Right renal pelvis (tissue), 4 donors: ENCODE measurements at places on chromosomes 6 and 20. TPM values are rescaled to one million over a fixed set of nuclear protein-coding genes. Genes with fewer than 3 reads are reported as not detected.

DNA sequence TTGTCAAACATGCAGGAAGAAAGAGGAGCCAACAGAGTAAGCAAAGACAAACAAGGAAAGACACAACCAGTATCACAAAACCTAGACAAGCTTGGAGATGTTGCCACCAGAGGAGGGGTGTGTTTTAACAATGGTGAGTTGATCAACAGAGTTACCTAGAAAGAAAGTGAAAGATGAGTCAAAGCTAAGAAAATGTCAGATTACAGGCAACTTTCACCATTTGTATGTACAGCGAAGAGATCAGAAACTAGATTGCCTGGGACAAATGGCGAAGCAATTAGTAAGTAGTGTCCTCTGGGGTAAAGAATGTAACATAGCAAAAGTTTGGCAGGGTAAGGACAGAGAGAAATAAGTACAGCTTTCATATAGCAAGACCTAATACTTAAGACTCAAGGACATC is 51.6 kb upstream of the POU3F2 start:
- DNase-seq, result no peak

- no peak for DNase-seq
These were observed 112.6 kb downstream of the FRK start for GRCh38 chr6:115947966-115948541.

DNA sequence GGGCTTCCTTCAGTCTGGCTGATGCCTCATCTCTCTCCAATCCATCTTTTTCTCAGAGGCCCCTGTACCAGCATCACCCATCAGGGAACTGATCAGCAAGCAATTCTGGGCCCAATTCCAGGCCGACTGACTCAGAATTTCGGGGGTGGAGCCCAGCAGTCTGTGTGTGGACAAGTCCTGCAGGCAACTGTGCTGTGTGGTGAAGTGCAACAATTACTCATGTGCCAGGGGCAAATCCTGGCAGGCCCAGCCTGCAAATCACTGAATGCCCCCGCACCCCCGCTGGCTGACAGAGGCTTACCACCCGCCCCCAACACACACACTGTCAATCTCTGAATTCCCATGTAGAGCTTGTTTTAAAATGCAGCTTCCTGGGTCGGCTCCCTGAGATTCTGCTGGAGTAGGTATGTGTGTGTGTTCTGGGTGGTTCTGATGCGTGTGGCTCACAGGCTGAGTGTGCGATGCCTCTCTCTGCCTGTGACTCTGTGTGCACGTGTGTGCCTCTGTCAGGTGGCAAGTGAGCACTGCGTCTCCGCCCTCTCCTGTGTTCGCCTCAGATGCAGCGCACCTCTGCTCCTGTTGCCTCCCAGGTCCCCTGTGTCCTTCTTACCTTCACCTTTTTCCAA is 45.4 kb downstream of the SSR1 start:
- no peak for DNase-seq

DNA sequence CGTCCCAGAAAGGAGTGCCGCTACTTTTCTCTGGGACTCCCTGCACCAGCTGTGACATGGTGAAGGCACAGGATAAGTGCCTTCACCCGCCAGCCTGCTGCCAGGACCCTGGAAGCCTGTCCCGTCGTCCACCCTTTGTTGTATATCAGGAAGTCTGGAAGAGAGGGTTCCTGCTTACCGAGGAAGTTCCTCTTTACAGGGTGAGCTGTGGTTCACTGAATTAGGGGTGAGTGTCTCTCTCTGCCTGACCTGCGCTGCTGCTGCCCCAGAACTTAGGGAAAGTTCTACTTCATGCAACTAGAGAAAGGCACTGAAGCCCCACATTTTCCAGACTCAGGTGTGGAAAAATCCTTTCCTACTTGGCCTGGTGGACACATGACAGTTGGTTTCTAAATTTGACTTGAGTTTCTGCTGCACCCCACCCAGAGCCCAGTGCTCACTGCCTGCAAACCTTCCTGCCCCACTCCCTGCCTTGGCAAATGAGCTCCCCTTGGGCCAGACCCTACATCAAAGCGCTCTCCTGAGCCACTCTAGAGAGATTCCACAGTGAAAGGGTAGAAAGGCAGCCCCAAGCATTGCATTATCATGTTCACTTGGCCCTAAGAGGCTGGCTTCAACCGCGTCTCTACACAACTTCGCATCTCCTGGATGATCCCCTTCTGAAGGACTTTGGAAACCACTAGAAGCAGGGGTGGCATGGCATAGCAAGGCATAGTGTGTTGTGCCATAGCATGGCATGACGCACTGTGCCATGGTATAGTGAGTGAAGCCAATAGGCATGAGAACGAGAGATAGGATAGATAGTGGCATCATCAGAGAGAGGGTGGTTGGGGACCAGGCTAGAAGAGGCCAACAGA is 215.8 kb upstream of the CDYL start:
- DNase-seq, result no peak

DNA sequence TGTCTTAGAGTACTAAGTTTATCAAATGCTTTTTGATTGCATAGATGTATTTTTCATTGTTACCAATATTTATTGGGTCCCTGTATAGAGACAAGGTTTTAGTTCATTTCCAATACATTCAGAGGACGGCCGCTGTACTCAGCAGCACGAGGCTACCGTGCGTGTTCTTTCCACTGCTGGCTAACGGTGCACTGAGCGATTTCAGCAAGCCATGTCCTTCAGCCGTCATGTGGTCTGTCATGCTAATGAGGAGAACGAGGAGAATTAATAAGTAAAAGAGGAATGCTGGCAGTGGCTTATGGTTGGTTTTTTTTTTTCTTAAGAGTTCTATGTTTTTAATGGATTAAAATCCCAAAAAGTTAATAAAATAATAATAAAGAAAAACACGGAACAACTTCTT is 253.6 kb downstream of the ARID1B start:
- DNase-seq, result no peak

DNA sequence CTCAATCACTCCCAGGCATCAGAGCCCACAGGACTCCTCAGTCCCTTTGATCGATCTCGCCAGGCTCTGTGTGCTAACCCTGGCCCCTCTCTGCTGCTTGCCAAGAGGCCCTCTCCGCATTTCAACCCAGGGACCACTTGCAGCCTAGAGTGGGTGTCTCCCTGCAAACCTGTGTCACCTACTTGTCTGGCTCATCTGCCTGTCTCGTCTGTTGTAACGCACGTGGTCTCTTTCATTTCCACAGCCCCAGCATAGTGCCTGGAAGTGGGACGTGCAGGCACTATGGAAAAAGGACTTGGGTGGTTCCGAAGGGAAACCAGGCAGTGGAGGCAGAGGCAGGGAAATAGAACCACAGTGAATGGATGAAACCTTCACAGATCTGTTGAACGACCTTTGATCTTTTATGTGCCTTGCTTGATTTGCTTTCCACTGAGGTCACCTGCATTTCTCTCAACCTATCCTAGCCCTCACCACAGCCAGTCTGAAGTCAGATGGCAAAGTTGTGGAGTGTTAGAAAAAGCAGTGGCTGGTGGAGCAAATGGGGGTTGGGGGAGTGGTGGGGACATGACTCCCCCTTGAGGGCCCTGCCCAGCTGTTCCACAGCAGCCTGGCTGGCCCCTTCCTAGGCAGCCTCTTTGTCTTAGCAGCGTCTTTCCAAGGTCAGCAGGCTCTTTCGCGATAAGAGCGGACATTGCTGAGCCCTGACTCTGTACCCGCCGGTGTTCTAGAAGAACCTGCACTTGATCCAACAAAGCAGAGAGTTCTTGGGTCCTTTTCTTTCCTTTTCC is 55.8 kb upstream of the TAGAP start:
- DNase-seq, result no peak

- no peak for DNase-seq
These were observed 3.1 kb downstream of the IFNGR1 start for GRCh38 chr6:137216106-137216505.

GRCh38 chr6:52076791-52077179 is 10.6 kb downstream of the PKHD1 start:
- no peak for DNase-seq

DNA sequence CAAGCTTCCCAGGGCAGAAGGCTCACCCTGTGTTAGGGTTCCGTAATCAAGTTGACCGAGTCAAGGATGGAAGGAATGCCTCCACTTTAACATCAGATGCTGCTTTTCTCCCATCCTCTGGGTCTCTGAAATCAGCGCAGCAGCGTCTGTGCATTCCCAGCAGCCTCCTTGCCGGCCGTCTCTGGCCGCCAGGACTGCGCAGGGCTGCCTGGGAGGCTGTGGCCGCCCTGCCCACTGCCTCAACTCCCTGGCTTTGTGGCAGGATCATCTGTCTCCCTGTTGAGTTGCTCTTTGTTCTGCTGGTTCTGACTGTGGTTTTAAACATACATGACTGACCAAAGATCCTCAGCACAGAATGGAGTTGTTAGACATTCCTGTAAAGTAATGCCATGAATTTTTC is 56.5 kb downstream of the DLL1 start:
- no peak for DNase-seq

The PDYN gene
- 0.30 TPM for polyA plus RNA-seq

The CD109 gene
- 12.7 TPM for polyA plus RNA-seq
